Pulmonary artery endothelial cell (primary cell): ENCODE measurements at places on chromosomes 2 and 18. TPM values are rescaled to one million over a fixed set of nuclear protein-coding genes. Genes with fewer than 3 reads are reported as not detected.

Gene LYG2
- total RNA-seq: not detected in 2 replicates

Gene MEP1B
- total RNA-seq: not detected in 2 replicates

Gene DPYSL5
- not detected in 2 replicates for total RNA-seq

Gene CNDP1
- total RNA-seq: not detected in 2 replicates

Gene CLHC1
- 3.4 and 5.5 TPM in 2 replicates for total RNA-seq

Gene TNFRSF11A
- total RNA-seq: 3.3 and 3.5 TPM in 2 replicates

Gene CRYBA2
- not detected in 2 replicates for total RNA-seq

Gene CYP20A1
- 24.8 and 48.0 TPM in 2 replicates for total RNA-seq

Gene MALL
- total RNA-seq: 71.4 and 72.2 TPM in 2 replicates

Gene INHA
- total RNA-seq: not detected in 2 replicates

Gene SPDYA
- 0.79 and 1.0 TPM in 2 replicates for total RNA-seq
